ENCODE measurements at places on chromosomes 16 and 17.

DNA sequence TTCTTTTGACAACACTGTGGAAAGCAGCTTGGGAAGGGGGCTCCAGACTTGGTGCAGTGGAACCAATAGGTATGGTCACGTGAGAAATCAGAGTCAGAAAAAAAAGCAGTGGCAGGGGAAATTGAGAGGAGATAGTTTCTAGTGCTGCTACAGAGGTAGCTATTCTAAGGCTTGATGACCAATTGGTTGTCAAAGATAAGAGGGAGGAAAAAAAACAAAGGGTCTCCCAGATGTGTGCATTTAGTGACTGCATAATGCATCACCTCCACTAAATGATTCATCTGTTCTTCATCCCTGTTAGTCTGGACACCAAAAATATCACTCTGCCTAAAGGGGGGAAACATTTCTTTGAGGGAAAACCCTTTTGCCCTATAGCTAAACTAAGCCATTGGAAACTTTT, 56.5 kb downstream of the PIGL start:
- DNase-seq, result peak; percentile 60

DNA sequence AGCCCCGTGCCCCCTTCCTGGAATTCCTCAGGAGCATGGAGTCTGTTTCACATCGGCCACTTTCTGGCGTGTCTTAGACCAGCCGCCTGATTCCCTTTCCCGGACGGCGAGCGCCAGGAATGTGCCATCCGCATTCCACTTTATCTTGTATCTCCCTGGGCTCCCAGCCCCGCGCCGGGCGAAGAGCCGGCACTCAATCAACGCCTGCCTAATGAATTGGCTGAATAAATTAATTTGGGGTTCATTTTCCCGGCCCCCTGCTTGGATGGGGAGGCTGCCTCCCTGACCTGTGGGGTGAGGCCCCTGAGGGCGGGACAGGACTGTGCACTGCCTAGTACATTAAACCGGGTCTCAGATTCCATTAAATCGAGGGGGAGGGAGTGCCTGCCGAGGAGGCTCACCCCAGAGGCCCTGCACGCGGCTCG, 282.3 kb upstream of the TNRC6C start:
- DNase-seq, result no peak

DNA sequence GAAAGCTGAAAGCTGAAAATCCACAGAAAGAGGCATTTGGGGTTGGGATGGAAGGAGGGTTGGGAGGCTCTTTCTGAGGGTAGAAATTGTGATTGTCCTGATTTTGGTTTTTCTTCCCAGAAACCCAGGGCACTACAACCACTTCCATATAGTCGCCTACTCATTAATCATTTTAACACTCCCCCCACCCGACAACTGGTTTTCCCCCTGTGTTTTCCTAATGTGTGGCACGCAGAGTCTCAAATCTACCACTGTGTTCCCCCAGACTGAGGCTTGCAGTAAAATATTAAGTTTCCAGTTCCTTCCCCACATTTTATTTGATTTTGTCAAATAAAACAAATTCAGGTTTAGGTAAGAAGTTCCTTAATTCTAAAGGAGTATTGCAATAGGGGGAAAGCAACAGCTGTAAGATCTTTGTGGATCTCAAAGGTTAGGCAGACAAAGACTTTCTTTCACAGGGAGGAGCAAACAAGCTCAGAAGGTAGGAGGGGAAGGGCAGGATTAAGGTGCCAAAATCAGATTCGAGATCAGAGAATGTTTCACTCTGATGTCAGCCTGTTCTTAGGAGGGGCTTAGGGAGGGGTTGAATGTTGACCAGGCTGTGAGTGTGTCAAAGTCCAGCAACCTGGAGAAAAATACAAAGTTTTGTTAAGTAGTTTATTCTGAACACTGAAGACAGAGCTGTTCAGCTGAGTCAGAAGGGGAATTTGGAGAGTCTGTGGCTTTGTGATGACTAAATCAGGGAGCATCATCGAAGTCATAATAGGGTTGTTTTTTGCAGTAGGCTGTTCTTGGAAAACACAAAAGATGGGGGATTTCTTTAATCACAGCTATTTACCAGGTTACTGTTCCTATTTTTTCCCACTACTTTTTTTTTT, 3.6 kb downstream of the ZNF267 start:
- peak; percentile 90 for DNase-seq

DNA sequence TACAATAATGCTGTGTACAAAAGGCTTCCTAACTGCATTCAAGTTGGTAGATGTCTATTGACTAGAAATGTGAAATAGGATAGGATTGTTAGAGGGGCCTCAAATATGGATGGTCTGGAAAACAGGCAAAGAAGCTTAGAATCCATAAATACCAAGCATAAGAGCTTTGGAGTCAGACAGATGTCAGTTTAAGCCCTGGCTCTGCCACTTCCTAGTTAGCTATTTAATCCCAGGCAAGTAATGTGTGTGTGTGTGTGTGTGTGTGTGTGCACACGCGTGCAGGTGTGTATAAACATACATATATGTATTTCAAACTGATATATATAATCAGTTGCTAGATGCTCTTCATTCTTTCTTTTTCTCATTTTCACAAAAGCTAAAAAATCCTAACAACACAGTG, 66.7 kb downstream of the MMD start:
- no peak for DNase-seq

DNA sequence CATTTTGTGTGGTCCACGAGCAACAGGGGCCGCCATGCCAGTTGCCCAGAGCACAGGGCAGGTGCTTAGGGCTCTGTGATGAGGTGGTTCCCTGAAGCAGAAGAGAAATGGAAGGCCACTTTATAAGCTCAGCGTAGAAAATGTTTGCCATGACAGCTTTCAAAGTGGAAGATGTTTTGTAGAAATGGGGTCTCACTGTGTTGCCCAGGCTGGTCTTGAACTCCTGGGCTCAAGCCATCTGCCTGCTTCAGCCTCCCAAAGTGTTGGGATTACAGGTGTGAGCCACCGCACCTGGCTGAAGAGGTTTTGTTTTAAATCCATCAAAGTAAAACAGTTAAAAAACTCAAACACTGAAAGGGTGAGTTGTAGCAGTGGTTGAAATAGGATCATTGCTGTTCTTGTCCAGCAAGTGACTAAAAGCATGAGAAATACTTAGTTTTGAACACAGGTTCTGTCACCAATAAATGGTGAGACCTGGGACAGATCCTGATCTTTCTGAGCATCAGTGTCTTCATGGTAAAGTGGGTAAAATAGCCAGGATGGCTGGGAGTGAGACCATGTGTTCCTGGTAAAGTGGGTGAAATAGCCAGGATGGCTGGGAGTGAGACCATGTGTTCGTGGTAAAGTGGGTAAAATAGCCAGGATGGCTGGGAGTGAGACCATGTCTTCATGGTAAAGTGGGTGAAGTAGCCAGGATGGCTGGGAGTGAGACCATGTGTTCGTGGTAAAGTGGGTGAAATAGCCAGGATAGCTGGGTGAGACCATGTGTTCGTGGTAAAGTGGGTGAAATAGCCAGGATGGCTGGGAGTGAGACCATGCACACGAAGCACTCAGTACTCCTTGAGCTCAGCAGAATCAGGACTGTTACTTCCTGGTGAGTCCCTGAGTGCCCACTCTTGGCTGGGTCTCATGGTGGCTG, 46.0 kb downstream of the BANP start:
- no peak for DNase-seq

- DNase-seq, result no peak
These were observed 32.4 kb upstream of the IRX3 start for GRCh38 chr16:54318941-54319340.

GRCh38 chr17:28240688-28241340, 78.2 kb upstream of the TMEM97 start:
- no peak for DNase-seq

DNA sequence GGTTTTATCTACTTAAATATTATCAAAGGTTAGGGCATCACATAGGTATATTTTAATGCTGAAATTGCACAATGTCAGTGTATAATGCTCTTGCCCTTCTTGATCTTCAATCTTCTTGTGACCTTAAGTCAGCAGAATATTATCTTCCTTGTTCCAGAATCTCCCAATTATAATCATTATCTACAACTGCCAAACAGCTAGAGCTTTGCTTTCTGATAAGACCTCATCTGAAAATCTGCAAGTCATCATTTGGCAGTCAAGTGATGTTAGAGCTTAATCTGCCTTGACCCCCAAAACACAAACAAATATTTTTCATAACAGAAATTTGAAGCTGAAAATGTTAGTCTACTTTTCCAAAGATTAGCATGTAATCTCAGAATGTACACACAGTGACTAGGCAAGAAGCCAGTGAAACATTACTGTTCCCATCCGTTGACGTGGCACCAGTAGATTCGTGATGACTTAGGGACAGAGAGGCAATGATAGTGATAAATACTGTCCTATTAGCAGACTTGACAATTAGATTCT, 19.8 kb downstream of the REXO5 start:
- DNase-seq, result no peak

DNA sequence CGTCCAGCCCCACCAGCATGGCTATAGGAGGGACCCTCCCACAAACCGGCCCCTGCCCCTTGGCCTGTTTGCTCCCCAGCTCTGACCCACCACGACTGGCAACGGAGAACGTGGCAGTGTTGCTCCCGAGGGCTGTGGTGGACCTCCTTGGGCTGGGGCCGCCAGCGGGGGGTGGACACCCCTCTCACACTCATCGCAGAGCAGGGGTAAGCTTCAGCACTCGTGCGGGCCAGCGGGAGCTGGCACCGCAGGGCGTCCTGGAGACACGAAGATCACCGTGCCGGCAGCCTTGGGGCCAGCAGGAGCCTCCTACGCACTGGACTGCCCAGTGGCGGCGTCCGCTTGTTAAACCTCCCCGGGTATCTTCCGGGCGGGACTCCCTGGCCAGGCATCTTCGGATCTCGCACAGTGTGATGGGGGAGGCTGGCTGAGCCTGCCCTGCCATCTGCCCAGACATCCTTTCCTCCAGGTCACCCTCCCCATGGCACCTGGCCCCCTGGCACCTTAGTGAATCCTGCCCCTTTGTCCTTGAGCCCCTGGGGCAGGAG, 53.5 kb downstream of the ABR start:
- DNase-seq, result no peak

DNA sequence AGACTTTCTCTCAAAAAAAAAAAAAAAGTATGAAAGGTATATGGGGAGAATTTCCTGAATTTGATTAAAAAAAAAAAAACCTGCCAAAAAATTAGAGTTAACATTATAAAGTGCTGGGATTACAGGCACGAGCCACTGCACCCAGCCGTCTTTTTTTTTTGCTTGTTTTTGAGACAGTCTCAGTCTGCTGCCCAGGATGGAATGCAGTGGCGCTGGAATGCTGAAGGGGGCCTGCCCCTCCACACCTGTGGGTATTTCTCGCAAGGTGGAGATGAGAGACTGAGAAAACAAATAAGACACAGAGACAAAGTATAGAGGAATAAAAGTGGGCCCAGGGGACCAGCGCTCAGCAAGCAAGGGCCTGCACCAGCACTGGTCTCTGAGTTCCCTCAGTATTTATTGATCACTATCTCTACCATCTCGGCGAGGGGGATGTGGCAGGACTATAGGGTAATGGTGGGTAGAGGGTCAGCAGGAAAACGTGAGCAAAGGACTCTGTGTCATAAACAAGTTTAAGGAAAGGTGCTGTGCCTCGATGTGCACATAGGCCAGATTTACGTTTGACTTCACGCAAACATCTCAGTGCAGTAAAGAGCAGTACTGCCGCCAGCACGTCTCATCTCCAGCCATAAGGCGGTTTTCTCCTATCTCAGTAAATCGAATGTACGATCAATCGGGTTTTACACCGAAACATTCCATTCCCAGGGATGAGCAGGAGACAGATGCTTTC, 117.2 kb downstream of the GOSR1 start:
- no peak for DNase-seq

GRCh38 chr16:8519179-8519578, 71.1 kb downstream of the TMEM114 start:
- no peak for DNase-seq

GRCh38 chr17:2850991-2851390, 54.8 kb downstream of the RAP1GAP2 start:
- DNase-seq, result no peak

GRCh38 chr17:34398990-34399389, 36.0 kb upstream of the CCL1 start:
- DNase-seq, result no peak

DNA sequence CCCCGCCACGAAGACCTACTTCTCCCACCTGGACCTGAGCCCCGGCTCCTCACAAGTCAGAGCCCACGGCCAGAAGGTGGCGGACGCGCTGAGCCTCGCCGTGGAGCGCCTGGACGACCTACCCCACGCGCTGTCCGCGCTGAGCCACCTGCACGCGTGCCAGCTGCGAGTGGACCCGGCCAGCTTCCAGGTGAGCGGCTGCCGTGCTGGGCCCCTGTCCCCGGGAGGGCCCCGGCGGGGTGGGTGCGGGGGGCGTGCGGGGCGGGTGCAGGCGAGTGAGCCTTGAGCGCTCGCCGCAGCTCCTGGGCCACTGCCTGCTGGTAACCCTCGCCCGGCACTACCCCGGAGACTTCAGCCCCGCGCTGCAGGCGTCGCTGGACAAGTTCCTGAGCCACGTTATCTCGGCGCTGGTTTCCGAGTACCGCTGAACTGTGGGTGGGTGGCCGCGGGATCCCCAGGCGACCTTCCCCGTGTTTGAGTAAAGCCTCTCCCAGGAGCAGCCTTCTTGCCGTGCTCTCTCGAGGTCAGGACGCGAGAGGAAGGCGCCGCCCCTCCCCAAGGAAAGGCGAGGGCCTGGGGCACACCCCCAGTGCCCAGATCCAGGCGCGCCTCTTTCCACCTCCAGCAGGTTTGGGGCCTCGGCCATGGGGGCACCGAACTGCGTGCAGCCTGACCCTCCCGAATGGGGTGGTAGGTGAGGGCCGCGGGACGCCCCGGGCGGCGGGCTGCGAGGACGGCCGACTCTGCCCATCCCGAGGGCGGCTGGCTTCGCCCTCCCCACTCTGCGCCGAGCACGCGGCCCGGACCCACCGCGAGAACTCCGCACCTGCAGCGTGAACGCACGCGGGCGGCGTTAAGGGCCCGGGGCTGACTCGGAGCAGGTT, 664 bp downstream of the HBQ1 start:
- peak; percentile 73 for DNase-seq

- peak; percentile 33 for DNase-seq
These were observed 9.2 kb downstream of the PAFAH1B1 start for GRCh38 chr17:2602597-2603017.

DNA sequence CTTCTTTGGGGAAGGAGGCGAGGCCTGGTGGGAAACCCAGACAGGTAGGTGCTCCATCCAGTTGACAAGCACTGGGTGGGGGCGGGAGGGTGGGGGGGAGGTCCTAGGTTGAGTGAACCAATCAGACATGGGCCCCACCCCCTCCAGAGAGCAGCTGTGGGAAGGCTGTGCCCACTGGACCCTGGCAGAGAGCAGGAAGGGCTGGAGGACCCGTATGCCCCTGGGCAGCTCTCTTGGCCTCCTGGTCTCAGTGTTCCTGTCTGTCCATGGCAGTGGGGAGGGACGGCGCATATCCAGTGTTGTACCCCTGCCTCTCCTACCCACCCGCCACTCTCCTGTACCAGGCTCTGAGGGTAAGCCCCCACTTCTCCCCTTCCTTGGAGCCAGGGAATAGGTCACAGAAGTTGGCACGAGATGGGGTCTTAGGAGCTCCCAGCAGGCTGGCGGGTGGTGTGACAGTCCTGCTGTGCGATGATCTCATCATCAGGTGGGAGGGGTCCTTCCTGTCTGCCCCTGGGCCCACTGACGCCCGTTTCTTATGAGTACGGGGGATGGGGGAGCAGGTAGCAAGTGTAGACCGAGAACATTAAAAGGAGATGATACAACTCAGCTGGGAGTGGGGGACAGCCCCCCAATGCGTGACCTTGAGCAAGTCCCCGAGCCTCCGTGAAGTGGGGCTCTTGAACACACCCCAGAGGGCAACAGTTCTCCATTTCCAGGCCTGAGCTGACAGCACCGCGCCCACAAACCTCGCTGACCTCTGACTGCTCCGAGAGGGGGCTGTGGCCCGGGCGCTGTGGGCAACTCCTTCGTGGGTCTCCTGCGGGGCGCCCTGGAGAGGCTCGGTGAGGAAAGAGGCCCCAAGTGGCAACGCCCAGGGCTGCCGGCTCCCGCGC, 1.2 kb upstream of the ZFPM1 start:
- no peak for DNase-seq

- peak; percentile 57 for DNase-seq
These were observed 165.1 kb downstream of the CHD9 start for GRCh38 chr16:53219795-53220454.

All from epithelial cell of esophagus (primary cell).